ENCODE measurements at places on chromosomes 7 and 10.

DNA sequence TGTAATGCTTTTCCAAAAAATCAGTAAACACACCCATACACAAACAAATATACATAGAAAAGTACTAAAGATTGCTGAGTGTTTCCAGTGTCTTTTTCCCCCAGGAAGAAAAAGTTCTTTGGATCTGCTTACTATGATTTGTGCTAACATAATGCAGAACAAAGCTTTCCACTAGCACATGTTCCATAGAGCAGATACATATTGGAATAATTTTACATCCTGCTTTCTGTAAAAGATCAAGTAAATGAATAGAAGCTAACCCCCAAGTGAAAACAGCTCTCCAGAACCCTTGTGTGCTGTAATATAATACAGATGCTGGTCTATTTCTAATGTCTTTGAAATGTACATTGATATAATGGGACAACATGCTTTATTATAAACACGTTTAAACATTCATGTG is 125.5 kb downstream of the PON1 start:
- no peak for DNase-seq
- H3K4me1 ChIP-seq: no peaks in the 10 kb centered on the region
- no peak overlapping the region for H3K27ac ChIP-seq
- no peaks in the 10 kb centered on the region for H3K36me3 ChIP-seq
- no peaks in the 10 kb centered on the region for H3K27me3 ChIP-seq

DNA sequence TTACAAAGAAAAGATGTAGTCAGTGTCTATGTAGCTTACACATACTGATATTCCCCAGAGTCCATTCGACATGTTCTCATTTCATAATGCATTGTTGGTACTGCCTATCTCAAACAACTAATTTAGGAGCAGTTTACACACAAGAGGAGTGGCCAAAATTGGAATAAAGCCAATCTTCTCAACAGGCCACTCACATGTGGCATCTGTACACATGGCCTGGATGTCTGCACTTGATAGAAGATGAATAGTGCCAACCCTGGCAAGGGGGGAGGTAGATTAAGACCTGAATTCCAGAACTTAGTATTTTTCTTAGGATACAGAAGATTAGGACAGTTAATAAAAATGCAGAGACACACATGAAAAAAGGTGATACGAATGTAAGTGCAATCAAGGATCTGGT is 125.3 kb upstream of the STARD3NL start:
- DNase-seq: no peak
- no peaks in the 10 kb centered on the region for H3K27me3 ChIP-seq
- H3K4me1 ChIP-seq: no peaks in the 10 kb centered on the region
- H3K27ac ChIP-seq: no peak overlapping the region
- H3K4me3 ChIP-seq: no peak overlapping the region

DNA sequence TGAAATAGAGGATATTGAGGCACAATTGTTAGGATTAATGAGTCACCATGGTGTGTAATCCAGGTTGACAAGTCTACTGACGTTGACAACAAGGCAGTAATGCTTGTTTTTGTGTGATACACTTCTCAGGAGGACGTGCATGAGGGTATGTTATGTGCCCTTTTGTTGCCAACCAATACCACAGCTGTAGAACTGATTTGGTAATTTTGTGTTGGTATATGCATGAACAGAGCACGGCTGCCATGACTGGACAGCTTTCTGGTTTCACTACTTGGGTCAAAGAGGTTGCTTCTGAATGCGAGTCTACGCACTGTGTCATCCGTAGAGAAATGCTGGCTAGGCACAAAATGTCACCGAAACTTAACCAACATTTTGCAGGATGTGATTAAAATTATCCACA is 32.9 kb downstream of the PHTF2 start:
- H3K4me3 ChIP-seq: no peak overlapping the region
- H3K4me1 ChIP-seq: peaks cover 20% of the 10 kb centered on the region
- H3K27me3 ChIP-seq: no peaks in the 10 kb centered on the region
- H3K27ac ChIP-seq: no peak overlapping the region
- DNase-seq: no peak

DNA sequence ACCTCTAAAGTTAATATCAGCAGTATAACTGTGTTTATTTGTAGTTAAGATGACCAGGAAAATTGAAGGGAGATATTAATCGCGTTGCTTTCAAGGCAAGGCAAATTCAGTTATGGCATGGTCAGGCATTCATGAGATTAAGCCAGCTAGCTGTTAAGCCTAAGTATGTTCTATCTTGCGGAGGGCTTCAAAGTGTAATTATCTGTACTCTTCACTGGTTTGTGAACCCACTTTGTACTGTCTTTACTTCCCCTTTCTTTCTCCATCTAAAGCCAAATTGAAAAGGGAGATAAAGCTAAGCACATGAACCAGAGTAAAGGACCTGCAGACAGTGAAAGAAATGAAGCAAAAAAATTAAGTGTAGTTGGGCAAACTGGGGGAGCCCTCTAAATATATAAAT is 483.1 kb upstream of the NRP1 start:
- no peak for DNase-seq
- no peaks in the 10 kb centered on the region for H3K36me3 ChIP-seq
- H3K4me3 ChIP-seq: no peak overlapping the region
- H3K4me1 ChIP-seq: peaks cover 16% of the 10 kb centered on the region

DNA sequence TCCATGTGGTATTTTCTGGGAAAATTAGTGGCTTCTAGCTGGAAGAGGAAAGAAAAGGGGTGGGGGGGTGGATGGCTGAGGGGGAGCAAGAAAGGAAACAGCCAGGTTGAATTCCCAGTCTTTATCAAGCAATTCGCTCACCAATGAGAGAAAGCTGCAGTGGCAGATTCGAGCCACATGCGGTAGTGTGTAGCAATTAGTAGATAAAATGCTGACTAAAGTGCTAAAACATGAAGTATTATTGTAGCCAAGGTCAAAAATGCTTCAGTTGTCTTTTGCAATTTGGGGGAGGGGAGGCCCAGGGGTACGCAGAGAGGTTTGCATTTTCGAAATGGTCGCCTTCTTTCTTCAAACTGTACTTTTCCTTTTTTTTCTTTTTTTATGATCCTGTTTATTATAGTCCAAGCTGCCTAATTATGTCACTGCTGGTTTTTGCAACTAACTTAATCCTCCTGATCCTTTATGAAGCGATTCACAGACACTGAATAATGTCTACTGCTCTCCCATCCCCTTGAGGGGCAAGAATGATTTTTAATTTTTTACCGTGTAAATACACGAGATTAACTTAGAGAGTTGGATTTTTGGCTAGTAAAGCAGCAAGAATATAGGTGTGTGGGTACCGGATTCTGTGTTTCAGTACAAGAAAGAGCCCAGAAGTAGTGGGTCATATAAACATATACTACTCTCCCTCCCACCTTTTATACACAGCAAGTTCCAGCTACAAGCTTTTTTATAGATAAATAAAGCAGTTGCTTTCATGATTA is 3.6 kb upstream of the ARID5B start:
- no peak for DNase-seq
- H3K4me1 ChIP-seq: peaks cover 14% of the 10 kb centered on the region
- no peaks in the 10 kb centered on the region for H3K27me3 ChIP-seq
- H3K4me3 ChIP-seq: peak overlapping the region; percentile 52

DNA sequence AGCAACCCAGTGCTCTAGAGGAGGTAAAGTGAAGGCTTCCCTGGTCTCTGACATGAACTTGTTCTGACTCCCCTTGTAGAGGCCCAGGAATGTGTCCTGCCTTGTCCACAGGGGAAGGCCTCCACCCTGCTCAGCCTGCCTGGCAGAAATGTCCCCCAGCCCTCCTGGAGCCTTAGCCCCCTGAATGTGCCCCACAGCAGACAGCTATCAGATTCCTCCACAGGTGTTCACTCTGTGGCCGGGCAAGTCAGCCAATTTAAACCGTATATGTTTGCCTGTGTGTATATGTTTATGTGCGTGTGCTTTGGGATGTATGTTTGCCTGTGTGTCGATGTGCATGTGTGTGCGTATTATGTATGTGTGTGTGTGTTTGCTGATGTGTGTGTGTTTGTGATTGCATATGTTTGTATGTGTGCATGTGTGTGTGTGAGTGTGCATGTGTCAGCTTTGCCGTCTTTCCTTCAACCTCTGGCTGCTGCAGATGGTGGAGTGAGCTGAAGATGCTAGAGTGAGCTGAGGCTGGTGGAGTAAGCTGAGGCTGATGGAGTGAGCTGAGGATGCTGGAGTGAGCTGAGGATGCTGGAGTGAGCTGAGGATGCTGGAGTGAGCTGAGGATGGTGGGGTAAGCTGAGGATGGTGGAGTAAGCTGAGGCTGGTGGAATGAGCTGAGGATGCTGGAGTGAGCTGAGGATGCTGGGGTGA is 68.9 kb upstream of the ANTXRL start:
- H3K4me1 ChIP-seq: no peaks in the 10 kb centered on the region
- H3K4me3 ChIP-seq: no peak overlapping the region
- DNase-seq: no peak
- no peak overlapping the region for H3K27ac ChIP-seq
- no peaks in the 10 kb centered on the region for H3K27me3 ChIP-seq

- no peak overlapping the region for H3K27ac ChIP-seq
- no peaks in the 10 kb centered on the region for H3K27me3 ChIP-seq
- H3K4me3 ChIP-seq: no peak overlapping the region
- H3K36me3 ChIP-seq: no peaks in the 10 kb centered on the region
- DNase-seq: no peak
These were observed 95.6 kb downstream of the USP6NL start for GRCh38 chr10:11515596-11516430.

- no peak overlapping the region for H3K27ac ChIP-seq
- DNase-seq: no peak
- H3K4me3 ChIP-seq: no peak overlapping the region
- peaks cover 25% of the 10 kb centered on the region for H3K27me3 ChIP-seq
- H3K4me1 ChIP-seq: no peaks in the 10 kb centered on the region
These were observed 84.4 kb downstream of the C10orf90 start for GRCh38 chr10:126586128-126586527.

GRCh38 chr10:44962870-44963738 is 3.5 kb downstream of the RASSF4 start:
- peak overlapping the region; percentile 98 for H3K27ac ChIP-seq
- DNase-seq: peak; percentile 22
- H3K4me3 ChIP-seq: peak overlapping the region; percentile 84
- no peaks in the 10 kb centered on the region for H3K27me3 ChIP-seq
- no peaks in the 10 kb centered on the region for H3K36me3 ChIP-seq

- H3K4me3 ChIP-seq: no peak overlapping the region
- no peak for DNase-seq
- H3K36me3 ChIP-seq: no peaks in the 10 kb centered on the region
- H3K4me1 ChIP-seq: peaks cover 24% of the 10 kb centered on the region
- H3K27ac ChIP-seq: no peak overlapping the region
These were observed 196.2 kb downstream of the TAX1BP1 start for GRCh38 chr7:27936047-27936767.

DNA sequence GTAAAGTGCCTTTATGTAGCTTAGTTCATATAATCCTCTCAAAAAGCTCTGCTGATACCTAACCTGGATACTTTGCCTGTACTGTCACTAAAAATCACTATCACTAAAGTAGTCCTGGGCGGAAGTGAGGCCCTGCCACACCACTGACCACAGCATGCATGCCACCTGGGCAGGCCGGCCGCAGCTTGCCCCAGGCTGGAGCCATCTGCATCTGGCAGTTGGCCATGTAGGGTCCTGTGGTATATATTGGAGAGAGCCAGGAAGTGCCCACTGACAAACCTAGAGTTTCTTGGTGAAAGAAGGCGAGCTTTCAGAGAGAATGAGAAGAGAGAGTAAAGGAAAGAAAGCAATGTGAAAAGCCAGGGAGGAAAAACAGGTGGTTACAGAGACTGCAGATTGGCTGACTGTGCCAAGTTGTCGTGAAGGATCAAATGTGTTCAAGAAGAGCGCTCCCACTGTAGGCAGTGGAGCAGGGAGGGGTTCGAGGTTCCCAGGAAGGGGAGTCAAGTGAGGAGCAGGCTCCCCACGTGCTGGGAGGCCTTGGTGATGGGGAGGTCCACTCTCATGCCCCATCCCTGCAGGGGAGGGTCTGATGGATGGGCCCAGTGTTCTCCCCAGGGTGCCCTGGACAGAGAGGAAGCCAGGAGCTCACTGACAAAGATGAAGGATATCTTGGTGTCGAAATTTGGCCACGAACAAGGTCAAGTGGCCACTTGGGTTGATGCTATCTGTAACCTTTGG is 13.6 kb downstream of the LOXL4 start:
- no peak overlapping the region for H3K27ac ChIP-seq
- H3K4me1 ChIP-seq: peaks cover 4% of the 10 kb centered on the region
- no peak overlapping the region for H3K4me3 ChIP-seq
- no peak for DNase-seq
- H3K27me3 ChIP-seq: no peaks in the 10 kb centered on the region

GRCh38 chr10:97685395-97685958 is 1.6 kb downstream of the AVPI1 start:
- no peaks in the 10 kb centered on the region for H3K36me3 ChIP-seq
- peak overlapping the region; percentile 74 for H3K4me3 ChIP-seq
- DNase-seq: no peak
- no peaks in the 10 kb centered on the region for H3K27me3 ChIP-seq
- H3K27ac ChIP-seq: peak overlapping the region; percentile 5

GRCh38 chr7:132066761-132067171 is 509.5 kb downstream of the PLXNA4 start:
- H3K27ac ChIP-seq: peak overlapping the region; percentile 90
- H3K4me3 ChIP-seq: no peak overlapping the region
- H3K27me3 ChIP-seq: no peaks in the 10 kb centered on the region
- peak; percentile 52 for DNase-seq
- peaks cover 29% of the 10 kb centered on the region for H3K4me1 ChIP-seq
- H3K36me3 ChIP-seq: no peaks in the 10 kb centered on the region

GRCh38 chr7:102916426-102916825 is 3.6 kb downstream of the LRRC17 start:
- H3K27ac ChIP-seq: no peak overlapping the region
- peaks cover 33% of the 10 kb centered on the region for H3K4me1 ChIP-seq
- DNase-seq: no peak
- H3K27me3 ChIP-seq: no peaks in the 10 kb centered on the region
- no peaks in the 10 kb centered on the region for H3K36me3 ChIP-seq

DNA sequence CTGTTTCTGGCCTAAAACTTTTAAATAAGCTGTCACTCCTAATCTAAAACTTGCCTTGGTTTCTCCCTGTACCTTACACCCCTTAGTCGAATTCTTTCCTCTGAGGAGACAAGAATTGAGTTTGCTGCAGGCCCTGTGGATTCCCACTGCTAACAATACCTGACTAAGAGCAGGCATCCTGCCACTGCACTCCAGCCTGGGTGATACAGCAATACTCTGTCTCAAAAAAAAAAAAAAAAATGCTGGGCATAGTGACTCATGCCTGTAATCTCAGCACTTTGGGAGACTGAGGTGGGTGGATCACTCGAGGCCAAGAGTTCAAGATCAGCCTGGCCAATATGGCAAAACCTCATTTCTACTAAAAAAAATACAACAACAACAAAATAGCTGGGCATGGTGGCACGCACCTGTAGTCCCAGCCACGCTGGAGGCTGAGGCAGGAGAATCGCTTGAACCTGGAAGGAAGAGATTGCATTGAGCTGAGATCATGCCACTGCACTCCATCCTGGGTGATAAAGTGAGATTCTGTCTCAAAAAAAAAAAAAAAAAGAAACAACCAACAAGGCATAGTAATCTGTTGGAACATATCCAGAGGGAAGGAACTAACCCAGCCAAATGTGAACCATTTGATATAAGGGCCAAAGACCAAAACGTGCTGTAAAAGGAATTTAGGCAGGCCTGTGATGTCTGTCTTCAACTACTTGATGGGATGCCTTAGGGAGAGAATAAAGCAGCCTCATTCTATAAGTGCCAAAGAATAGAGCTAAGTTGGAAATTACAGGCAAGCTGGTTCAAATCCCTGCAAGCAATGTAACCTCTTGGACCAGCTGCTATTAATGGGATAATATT is 732.7 kb upstream of the AUTS2 start:
- H3K4me3 ChIP-seq: no peak overlapping the region
- no peak overlapping the region for H3K27ac ChIP-seq
- H3K27me3 ChIP-seq: peaks cover 7% of the 10 kb centered on the region
- H3K4me1 ChIP-seq: no peaks in the 10 kb centered on the region
- DNase-seq: no peak

GRCh38 chr7:83105948-83106347 is 56.7 kb downstream of the PCLO start:
- H3K36me3 ChIP-seq: no peaks in the 10 kb centered on the region
- H3K27ac ChIP-seq: no peak overlapping the region
- no peaks in the 10 kb centered on the region for H3K27me3 ChIP-seq
